Anterior cingulate cortex (tissue), 58 donors: ENCODE measurements at places on chromosomes 11 and 22.
A peak's percentile ranks its signal among the peaks of the same experiment; 100 is the strongest.

DNA sequence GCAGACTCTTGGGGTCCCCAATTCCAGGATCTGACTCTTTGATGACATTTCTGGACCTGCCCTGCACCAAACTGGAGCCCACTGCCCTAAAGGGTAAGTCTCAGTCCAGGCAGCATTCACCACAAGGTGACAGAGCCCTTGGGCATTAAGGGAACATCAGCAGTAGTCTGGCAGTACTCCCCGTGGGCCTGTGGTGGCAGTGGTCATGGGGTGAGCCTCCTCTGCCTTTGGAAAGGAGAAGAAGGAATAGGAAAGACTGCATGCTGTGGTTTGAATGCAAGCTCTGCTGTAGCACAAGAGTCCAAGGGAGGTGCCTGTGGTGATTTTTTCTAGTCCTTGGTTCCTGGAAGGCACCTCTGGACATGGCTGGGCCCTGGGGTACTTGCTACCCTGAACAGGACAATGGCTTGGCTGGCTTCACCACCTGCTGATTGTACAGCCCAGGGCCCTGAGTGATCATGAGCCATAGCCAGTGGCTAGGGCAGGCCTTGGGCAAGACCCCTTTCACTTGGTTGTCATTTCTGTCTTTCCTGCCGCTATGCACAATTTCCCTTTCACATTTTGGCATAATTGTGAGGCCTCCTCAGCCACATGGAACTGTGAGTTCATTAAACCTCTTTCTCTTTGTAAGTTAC lies 160.7 kb upstream of the GRIA4 start:
- no peak for DNase-seq

- DNase-seq, result no peak
These were observed 2.2 kb upstream of the RAB30 start for GRCh38 chr11:83073884-83074283.

- no peak for DNase-seq
These were observed 34.0 kb upstream of the TMEM123 start for GRCh38 chr11:102486584-102486983.

DNA sequence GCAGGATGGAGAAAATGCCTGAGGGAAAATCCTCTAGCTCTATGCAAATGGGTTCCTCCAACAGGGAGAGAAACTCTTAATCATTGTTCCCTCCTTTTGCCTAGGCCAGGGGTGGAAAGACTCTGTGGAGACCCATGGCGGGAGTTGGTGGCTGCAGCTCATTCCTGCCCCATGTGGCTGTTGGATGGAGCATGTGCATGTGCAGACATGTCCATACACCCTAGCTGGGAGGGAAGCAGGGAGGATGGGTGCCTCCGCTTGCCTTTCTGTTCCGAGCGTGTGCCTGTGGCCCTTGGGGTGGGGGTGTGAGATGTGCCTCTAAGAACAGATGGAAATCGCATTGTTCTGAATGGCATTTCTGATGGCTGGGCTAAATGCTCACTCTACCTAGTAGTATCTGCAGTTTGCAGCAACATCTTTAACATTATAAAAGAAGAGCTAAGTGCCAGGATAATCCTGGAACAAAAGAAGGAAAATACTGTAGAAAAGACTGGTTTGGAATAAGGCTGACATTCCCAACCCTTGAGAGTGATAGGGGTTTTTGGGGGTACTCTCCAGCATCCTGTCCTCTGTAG lies 31.7 kb downstream of the METTL15 start:
- DNase-seq, result no peak

DNA sequence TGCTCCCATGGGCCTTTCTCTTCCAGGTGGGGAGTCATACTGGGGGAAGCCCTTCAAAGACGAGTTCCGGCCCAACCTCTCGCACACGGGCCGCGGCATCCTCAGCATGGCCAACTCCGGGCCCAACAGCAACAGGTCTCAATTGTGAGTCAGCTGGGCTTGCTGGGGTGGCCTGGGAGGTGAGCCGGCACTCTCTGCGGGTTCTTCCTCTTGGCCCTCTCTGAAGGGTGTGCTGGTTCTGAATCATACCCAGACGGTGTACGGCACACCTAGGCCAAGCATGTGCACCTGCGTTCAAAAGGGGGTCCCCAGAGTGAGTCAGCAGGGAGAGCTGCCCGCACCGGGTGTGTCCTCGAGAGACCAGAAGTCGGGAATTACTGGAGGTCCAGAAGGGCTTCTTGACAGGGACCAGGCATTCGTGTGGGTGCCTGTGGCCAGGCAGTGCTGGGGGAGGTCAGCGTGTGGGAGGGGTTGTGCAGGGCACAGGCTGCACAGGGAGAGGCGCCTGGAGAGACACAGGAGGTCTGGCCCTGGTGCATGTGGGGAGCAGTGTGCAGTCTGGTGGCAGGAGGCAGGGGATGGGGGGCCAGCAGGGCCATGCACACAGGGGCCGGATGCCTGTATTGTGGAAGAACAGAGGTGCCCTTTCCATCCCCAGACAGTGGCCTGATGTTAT lies 23.0 kb downstream of the PPIL2 start:
- no peak for DNase-seq

- DNase-seq, result no peak
These were observed 40.2 kb downstream of the TBC1D22A start for GRCh38 chr22:46802608-46803027.

- no peak for DNase-seq
These were observed 50.3 kb downstream of the MPPED2 start for GRCh38 chr11:30535818-30536217.

- peak; percentile 50 for DNase-seq
These were observed 119.6 kb downstream of the NAV2 start for GRCh38 chr11:19832086-19832750.

- peak; percentile 33 for DNase-seq
These were observed 46.2 kb downstream of the BLID start for GRCh38 chr11:122069707-122070360.

GRCh38 chr11:79439886-79440570 lies 802 bp downstream of the TENM4 start:
- peak; percentile 76 for DNase-seq

- DNase-seq, result no peak
These were observed 89.0 kb upstream of the OR4B1 start for GRCh38 chr11:48127521-48128183.

GRCh38 chr22:49327411-49328117 lies 500.1 kb downstream of the BRD1 start:
- no peak for DNase-seq

- DNase-seq, result no peak
These were observed 1468.1 kb downstream of the BRD1 start for GRCh38 chr22:48359613-48359965.
